ENCODE measurements at places on chromosomes 3 and 15.

GRCh38 chr3:61871644-61872043, 310.3 kb downstream of the PTPRG start:
- no peak for DNase-seq

DNA sequence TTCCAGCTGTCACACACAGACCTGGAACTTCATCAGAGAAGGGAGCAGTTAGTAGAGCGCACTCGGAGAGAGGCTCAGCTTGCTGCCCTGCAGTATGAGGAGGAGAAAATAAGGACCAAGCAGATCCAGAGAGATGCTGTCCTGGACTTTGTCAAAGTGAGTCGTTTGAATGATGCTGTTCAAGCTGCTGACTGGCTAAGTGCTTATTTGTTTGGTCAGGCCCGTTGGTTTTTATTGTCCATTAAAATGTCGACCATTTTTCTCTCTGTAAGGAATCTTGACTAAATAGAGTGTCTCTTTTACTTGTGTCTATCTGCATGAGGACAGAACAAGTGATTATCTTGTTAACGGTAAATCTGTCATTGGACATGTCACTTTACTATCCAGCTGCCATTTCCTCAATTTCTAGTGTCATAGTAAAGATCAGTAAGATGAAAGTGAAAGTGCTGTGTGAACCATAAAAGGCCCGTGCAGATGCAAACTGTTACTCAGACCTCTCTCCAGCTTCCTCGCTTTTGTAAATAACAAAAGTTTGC, 56.9 kb downstream of the LRCH3 start:
- no peak for DNase-seq

- no peak for DNase-seq
These were observed 174.0 kb downstream of the RAB11A start for GRCh38 chr15:66043264-66043663.

DNA sequence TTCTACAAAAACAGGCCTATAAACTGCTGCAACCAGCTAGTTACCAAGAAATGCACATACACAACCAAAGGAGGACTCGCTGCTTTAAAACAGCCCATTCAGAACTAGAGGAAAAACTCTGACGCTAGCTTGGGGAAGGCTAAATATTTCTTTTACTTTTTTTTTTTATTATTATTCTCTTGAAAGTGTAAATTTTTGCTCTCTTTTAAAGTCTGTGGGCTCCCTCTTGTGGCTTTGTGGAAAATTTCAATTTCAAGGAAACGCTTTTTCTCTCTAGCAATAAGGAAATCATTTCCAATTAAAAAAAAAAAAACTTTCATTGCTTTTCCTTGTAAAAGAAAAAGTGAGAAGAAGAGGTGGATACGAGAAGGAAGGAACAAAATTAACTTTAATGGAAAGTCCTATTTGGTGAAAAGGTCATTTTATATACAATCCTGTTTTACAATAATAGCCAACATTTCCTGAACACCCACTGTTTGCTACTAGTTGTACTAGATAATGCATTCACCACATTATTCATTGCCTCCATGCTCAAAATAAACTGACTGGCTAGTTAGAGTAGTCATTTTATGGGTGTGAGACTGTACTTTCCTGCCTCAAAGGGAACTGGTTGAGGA, 51.2 kb upstream of the SAMMSON start:
- peak; percentile 49 for DNase-seq

GRCh38 chr3:126867863-126868200, 115.1 kb upstream of the PLXNA1 start:
- no peak for DNase-seq

GRCh38 chr3:45647148-45647619, 42.0 kb upstream of the SACM1L start:
- DNase-seq, result no peak

DNA sequence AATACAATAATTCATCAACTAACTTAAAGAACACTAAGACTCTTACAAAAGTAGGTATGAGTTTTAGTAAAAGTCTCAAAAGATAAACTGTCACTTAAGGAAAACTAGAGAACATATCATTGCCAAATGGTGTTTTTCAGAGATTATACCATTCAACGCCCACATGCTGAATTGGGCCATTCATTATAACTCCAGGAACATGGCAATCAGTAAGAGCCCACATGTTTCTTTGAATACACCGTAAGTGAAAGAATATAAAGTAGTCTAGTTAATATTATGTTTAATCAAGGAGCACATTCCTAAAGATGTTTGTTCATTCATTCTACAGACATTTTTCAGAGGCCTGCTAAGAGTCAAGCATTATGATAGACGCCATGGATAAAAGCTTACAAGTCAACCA, 22.9 kb downstream of the B3GNT5 start:
- DNase-seq, result no peak

- no peak for DNase-seq
These were observed 47.1 kb upstream of the CTDSPL start for GRCh38 chr3:37814547-37814946.

DNA sequence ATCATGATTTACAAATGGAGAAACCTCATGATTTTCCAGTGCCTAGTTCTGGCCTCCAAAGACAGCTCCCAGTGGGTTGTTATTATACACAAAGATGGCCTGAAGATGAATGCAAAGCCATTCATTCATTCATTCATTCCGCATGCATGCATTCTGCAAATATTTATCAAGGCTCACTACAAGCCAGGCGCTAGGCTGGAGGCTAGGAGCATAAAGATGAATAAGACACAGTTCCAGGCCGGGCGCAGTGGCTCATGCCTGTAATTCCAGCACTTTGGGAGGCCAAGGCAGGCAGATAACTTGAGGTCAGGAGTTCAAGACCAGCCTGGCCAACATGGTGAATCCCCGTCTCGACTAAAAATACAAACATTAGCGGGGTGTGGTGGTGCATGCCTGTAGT, 2.4 kb upstream of the PSMD2 start:
- no peak for DNase-seq
